ENCODE measurements at places on chromosomes 4 and X.

DNA sequence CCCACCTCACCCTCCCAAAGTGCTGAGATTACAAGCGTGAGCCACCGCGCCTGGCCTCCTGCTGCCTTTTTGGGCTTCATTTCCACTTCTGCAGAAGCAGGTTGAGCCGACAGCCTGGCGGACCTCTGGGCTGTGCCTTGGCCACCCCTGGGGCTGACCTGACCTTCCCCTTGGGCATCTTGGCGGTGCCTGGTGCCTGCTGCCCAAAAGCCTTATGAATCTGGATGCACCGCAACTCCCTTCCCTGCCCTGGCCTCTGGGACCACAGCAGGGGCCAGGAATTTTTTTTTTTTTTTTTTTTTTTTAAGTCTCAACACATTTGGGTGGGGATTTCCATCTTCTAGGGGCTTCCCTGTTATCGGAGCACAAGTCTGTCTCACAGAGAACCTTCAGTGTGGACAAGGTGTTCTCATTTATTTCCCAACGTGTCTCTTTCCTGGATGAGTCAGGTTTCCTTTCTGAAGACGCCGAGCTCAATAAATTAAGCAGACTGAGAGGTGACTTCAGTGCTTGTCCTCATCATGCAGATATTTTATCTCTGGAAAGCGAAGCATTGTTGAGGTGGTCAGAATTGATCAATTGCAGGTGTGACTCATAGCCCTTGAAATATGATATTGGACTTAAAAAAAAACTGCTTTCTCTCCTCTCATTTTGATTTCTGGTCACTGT, 79.7 kb downstream of the SHROOM2 start:
- DNase-seq = no peak

DNA sequence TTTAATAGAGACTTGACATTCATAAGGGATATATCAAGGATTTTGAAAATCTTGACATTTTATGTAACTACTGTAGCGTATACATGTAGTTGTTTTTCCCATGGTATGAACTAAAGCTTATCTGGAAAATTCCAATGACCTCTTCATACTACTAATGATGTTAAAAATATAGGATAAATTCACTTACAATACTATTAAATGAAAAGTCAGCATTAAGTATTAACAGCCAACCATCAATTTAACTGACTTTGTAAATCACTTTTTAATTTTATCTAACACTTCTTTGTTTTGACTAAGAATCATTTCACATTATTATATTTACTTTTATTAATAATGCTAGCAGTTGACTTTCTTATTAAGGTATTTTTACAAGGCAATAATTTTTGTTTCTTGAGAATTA, 34.2 kb downstream of the DCK start:
- DNase-seq = no peak

DNA sequence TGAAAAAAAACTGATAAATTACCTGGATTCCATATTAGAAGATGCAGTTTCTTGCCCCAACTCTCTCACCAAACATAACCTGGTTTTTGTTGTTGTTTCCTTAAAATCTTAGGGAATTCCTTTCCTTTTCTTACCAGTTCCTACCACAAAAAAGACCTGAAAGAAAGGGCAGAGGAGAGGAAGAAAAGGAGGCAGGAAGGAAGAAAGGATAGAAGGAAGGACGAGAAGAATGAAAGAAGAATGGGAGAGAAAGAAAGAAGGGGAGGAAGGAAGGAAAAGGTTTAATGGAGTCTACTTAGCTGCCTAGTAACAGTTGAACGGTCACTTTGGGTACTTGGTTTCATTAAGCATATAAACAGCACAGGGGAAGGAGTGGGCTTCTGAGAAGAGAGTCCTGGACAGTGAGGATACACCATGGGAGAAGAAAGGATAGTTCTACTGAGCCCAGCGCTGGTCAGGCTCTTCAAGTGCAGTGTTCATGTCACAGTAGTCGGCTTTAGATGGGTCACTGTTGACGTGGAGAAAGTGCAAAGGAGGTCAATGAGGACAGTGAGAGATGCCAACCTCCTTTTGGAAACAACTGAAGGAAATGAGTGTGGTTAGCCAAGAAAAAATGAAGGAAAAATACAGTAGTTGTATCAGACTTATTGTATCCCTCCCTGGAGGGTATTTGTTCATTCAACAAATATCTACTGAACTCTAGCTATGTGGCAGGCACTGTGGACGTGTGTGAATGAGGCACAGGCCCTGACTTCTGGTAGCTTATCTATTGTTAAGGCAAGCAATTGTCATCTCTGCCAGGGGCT, 1.1 kb upstream of the CHIC2 start:
- no peak for DNase-seq

GRCh38 chr4:183601381-183601780, 57.6 kb downstream of the RWDD4 start:
- DNase-seq = no peak

GRCh38 chr4:174753021-174753420, 76.0 kb downstream of the GLRA3 start:
- no peak for DNase-seq

- DNase-seq = no peak
Measured at GRCh38 chr4:159086606-159087005, 16.3 kb upstream of the RAPGEF2 start.

GRCh38 chr4:10267066-10267465, 150.5 kb upstream of the WDR1 start:
- no peak for DNase-seq

- DNase-seq = no peak
Measured at GRCh38 chrX:51837921-51838320, 55.5 kb upstream of the MAGED1 start.

DNA sequence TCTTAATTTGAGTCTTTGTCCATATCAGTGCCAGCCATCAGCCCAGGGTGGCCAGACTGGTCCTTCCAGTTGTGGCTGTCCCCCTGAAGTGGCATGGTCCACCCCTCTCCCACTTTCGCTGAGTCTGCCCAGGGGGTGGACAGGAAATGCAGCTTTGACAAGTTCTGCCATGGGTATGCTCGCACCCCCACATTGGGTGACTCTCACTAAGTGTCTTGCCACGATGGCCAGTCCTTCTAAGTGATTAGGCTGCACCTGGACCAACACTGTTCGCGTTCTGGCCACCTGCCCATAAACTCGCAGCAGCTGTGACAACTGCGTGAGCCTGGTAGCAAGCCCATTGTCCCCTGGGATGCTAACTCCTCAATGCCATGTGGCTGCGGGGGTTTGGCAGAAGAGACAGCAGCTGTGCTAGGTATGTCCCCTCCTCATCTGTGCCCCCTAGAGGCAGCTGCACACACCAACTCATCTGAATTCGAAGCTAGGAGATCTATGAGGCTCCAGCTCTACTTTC, 10.0 kb upstream of the LNX1 start:
- no peak for DNase-seq

DNA sequence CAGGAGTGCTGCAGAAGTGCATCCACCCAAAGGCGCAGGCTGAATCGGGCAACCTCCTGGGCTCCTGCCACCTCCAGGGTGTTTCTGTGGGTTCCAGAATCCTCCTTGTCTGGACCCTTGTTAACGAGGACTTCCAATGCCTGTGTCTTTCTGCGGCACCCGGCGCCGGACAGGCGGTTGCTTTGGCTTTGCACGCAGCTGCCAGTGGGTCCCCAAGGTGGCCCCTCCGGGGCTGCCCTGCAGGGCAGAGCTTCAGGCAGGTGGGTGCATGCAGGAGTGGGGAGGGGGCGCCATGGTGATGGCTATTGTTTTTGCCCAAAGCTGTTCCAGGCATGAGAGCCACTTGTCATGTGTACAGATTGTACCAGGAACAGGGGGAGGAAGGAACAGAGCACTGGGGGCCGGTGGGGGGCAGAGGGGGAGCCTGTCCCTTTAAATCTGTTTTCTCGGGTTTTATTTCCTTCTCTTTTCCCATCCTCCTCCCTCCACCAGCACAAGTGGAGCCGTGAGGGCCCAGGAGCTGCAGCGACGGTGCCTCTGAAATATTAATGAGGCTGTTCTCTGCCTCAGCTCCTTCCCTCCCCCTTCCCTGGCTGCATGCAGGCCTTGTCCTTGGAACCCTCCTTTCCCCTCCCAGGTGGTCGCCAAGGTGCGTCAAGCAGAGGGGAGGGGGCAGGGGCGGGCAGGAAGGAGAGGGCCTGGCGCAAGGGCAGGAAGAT, 13.1 kb downstream of the ATP2B3 start:
- no peak for DNase-seq

DNA sequence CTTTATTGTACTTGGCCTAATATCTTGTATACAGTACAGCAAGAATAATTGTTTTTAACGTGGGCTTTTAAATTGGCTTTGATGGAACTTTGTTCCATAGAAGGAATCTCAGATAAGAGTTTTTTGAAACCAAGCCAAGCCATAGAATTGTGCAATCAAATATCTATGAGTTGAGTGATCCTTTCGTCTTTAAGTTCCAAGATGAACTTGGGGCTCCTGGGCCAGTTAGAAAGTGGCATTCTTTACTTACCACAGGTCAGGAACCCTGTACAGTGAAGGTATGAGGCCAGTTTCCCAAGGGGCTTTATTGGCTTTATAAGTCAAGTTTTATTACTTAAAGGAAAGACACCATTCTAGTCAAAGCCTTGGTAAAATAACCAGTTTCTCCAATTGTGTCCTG, 2104.2 kb downstream of the PCDH7 start:
- no peak for DNase-seq

Data from central memory CD8-positive, alpha-beta T cell (primary cell).